ELF-1 (cell line): ENCODE measurements at places on chromosomes 3 and 15.

- DNase-seq: no peak
Measured at GRCh38 chr3:82236257-82236656, 474.8 kb upstream of the GBE1 start.

GRCh38 chr15:66721501-66721937, 19.5 kb downstream of the SMAD6 start:
- peak; percentile 41 for DNase-seq

- peak; percentile 37 for DNase-seq
Measured at GRCh38 chr3:72288955-72289691, 504.2 kb upstream of the PROK2 start.

- DNase-seq: peak; percentile 46
Measured at GRCh38 chr15:34582461-34583371, 735 bp downstream of the GOLGA8B start.

DNA sequence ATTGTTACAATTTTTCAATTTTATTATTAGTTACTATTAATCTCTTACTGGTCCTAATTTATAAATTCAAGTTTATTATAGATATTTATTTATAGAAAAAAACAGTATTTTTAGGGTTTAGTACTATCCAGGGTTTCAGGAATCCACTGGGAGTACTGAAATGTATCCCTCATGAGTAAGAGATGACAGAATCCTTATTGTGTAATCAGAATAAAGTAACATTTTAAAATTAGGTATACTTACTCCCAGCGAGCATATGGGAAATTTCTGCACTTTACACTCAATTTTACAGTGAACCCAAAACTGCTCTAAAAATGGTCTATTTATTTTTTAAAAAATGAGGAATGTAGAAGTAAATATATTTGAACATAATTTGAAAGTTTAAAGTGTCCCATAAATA, 202.7 kb downstream of the CGGBP1 start:
- no peak for DNase-seq

DNA sequence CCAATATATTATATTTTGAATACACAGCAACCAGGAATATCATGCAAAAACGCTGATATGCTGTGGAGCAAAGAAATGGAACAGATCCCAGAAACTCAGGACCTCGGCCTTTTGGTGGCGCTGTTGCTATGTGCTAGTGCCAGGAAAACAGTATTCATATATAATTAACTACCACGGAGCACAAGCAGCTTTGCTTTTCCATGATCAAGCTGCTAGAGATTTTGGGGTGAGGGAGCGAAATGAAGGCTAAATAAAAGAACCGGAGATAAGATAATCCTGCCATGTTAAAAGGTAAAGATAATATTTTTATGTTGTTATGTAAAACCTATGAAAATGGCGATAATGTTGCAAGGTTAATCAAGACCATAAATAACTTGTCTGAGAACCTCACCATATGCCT, 157.7 kb upstream of the FAM3D start:
- peak; percentile 61 for DNase-seq

DNA sequence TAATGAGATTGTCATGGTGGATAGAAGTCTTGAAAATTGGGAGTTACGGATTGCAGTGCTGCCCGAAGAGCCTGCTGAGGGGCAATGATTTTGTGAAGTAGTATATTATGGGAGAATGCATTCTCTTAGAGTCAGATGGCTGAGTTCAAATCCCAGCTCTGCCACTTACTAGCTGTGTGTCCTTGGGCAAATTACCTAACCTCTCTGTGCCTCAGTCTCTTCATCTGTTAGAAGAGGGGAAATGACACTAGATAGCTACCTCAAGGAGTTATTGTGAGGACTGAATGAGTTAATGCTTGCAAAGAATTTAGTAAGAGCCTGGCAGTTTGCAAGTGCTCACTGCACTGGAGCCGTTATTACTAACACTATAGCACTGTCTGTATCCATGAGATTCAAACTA, 15.4 kb downstream of the FGD5 start:
- DNase-seq: no peak

DNA sequence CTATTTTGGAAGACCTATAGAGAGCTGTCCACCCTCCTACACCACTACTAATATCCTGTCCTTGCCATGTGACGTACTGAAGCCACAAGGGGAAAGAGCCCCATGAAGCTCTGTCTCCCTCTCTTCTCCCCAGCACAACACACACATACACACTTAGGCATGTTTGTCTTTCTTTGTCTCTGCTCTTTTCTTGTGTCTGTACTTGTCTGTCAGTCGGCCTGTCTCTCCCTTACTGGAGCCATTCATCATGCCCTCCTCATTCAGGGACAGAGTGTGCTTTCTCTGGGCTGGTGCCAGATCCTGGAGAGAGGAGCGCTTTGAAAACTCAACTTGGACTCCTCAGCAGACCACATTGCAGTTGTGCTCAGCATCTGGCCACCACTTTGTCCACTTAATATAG, 47.6 kb downstream of the PSMD6 start:
- DNase-seq: no peak

DNA sequence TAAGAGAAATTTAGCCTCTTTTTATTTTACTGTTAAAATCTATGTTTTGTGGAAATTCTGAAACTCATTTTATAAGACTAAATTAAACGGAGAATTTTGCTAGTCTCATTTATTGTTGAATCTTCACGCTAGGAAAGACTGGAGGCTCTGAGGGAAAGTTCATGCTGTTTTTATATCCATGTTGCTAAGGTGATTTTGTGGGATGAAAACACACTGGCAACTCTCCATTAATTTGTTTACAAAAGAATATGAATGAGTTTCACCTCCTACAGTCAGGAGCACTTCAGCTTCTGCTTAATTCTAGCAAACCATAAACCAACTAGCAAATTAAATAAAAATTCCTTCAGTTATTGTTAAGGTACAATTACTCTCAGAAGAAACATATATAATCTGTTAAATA, 195.4 kb downstream of the RAP2B start:
- no peak for DNase-seq

- DNase-seq: no peak
Measured at GRCh38 chr3:149174901-149175300, 45.5 kb downstream of the HPS3 start.

- DNase-seq: no peak
Measured at GRCh38 chr3:181771120-181771519, 59.4 kb downstream of the SOX2 start.

DNA sequence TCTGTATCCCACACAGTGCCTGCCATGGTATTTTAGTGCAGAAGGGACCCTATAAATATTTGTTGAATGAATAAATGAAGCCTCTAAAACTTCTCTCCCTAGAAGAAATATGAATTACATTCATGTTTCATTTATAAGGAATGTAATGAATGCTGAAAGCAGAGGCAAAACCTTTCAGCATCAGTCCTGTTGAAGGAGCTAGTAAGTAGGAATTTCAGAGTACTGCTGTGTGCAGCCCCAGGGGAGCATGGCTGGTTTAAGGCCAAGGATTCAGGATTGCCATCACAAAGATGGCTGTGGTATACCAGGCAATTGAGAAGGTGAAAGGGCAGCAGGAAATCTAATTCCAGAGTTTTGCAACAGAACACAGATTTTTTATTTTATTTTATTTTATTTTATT, 1131.4 kb downstream of the IGSF11 start:
- no peak for DNase-seq
